Stimulated activated CD8-positive, alpha-beta memory T cell treated with anti-CD3 and anti-CD28 coated beads, Interleukin-4, amount 100 ng/mL, for 4 hours (primary cell): ENCODE measurements at places on chromosomes 12 and 14.
A peak's percentile ranks its signal among the peaks of the same experiment; 100 is the strongest.

GRCh38 chr12:19058235-19059021 is 71.1 kb upstream of the PLEKHA5 start:
- DNase-seq = no peak

DNA sequence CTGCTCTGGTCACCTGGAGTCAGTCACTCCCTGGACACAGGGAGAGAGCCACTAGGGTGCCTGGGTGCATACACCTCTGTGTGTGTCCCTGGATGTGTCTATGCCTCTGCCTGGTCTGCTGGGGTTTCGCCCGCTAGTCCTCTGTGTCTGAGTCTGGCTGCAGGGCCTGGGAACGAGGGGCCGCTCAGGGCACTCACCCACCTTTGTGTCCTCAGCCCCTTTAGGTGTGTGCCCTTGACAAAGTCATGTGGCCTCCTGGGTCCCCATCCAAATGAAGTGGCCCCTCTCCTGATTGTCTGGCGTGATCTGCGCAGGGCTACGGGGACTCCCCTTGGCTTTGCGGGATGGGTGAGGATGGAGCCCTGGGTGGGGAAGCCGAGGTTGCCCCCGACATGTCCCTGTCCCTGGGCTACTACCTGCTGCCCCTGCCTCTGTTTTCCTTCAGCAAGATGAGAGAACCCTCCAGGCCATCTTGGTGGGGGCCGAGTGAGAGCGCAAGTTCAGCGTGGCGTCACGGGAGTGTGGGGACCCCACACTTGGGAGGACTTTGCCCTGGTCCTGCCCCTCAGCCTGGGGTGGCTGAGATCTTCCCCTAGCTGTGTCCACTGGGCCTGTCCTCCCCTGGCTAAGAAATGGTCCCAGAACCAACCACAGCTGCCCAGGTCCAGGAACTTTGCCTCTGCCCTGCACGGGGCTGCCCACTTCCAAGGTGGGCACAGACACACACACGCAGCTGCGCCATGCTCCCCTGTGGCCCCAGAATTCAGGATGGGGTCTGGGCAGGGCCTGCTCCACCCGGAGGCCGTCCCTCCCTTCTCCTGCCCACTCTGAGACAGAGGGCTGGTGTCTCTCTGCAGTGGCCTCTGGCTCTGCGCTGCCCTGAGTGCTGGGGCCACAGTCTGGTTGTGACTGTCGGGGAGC is 2.7 kb upstream of the AHNAK2 start:
- no peak for DNase-seq

- DNase-seq = peak; percentile 10
Measured at GRCh38 chr14:66508846-66509621, 1.1 kb downstream of the GPHN start.

- DNase-seq = no peak
Measured at GRCh38 chr14:76217179-76217578, 65.5 kb downstream of the GPATCH2L start.

DNA sequence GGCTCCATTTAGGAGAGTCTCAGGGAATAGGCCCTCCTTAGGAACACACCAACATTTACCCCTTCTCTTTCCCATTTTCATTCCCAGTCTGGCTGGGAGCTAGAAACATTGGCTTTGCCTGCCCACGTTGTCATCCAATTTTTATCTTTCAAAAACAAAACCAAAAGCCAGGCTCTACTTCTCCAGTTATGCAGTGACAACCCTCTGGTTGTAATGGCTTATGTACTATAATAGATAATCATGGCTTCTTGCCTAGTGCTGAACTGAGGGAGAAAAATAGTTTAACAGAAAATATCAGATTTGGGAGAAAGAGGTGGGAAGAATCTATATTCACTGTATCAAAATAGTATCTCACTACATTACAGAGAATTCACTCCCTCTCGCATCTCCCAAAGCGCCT is 32.1 kb upstream of the IL22 start:
- no peak for DNase-seq

DNA sequence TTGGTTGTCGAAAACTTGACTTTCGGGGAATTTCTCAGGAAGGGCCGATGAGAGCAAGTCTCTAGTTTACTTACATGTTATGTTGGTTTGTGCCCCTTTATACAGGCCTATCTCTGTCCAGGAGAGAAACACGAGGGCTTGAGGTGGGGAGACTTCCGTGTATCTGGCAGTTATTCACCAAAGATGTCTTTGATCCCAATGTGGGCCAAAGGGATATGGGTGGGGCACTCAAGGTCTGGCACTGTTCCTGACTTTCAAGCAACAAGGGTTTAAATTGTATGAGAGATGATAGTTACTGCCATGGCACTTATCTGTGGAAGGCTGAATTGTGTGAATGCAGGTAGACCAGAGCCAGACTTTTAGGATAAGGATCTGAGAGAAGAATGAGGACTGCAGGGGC is 137.2 kb upstream of the DHRS4 start:
- no peak for DNase-seq

GRCh38 chr12:5913387-5913786 is 31.7 kb downstream of the ANO2 start:
- no peak for DNase-seq

GRCh38 chr14:89524990-89525667 is 108.1 kb upstream of the FOXN3 start:
- DNase-seq = no peak

DNA sequence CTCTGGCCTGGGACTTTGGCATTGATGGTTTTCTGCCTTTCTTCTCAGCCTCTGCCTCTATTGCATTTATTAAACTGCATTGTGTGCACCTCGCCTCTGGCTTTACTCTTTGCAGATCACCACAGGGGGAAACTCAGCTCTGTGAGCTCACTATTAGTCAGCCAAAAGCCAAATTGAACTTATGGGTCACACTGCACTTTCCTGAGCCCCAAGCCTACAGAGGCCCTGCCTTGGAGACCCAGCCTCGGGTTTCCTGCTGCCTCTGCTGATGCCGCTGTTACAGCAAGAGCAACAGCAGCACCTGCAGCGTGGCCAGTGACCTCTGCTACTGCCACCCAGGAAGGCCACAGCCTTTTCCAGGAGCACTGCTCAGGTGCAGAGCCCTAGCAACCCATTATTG is 122.5 kb downstream of the DAD1 start:
- DNase-seq = no peak

- DNase-seq = no peak
Measured at GRCh38 chr12:95518944-95519343, 32.3 kb downstream of the USP44 start.

- DNase-seq = no peak
Measured at GRCh38 chr12:99393763-99394162, 253.8 kb upstream of the GARIN6 start.

DNA sequence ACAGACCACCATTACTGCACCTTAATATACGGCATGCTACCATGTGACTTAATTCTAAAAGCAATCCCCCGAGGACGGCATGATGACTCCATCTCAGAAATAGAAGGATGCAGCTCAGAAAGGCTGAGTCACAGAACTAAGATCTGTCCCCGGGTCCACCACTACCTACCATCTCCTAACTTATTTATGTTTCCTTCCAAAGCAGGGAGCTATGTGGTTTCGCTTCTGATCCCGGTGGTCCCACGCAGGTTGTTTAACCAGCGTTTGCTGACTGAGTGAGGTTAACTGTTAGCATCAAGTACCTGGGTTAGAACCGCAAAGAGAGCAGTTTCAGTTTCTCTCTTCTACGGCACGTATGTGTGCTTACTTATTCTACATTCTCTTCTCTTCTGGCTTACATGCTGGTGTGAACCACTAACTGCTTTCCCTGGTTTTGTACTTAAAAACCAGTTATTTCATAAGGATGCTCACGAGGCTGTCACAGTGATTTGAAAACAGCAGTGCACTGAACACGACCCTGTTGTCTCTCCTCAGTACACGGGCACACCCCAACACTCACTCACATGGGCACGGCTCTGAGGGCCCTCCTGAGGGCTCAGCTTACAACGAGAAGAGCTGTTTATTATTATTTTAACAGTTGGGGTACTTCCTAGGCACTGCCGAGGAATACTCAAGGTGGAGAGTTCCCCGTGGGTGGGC is 66.7 kb downstream of the CCDC88C start:
- no peak for DNase-seq

DNA sequence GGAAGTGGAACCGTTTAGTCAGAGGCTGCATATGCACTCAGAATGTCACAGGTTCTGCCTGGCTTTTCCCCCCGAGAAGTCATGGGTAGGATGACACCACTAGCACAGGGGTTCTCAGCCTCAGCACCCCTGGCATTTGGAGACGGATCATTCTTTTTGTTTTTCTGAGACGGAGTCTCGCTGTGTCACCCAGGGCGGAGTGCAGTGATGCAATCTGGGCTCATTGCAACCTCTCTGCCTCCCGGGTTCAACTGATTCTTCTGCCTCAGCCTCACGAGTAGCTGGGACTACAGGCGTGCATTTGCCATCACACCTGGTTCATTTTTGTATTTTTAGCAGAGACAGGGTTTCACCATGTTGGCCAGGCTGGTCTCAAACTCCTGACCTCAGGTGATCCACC is 28.1 kb downstream of the BCL7A start:
- no peak for DNase-seq

- DNase-seq = no peak
Measured at GRCh38 chr12:110244829-110245228, 36.2 kb upstream of the ATP2A2 start.

DNA sequence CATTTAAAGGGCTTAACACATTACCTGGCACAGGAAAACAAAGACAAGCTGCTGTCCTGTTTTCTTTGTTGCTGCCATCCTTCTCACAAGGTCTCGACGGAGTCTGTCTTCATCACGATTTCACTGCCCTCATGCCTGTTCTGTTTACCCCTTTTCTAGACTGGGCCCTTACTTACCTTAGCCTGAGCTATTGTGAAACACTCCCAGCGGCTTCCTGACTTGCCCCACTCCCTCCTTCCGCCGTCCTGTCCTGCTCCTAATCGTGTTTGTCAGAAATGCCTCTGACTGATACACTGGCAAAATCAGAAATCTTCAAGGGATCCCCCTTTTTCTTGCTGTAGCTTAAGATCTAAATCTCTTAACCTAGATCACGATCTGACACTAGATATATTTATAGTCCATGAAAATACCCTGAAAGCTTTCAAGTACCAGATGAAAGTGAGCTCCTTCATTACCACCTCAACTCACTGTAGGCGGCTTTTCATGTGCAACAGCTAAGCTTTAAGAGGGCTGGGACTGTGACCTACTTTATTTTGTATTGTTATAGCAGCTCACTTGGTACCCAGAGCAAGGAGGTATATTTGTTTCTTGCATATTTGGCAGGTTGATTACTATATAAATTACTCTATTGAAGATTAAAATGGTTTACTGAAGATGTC is 32.1 kb downstream of the TECPR2 start:
- no peak for DNase-seq

GRCh38 chr12:98439981-98440581 is 75.3 kb upstream of the TMPO start:
- no peak for DNase-seq

DNA sequence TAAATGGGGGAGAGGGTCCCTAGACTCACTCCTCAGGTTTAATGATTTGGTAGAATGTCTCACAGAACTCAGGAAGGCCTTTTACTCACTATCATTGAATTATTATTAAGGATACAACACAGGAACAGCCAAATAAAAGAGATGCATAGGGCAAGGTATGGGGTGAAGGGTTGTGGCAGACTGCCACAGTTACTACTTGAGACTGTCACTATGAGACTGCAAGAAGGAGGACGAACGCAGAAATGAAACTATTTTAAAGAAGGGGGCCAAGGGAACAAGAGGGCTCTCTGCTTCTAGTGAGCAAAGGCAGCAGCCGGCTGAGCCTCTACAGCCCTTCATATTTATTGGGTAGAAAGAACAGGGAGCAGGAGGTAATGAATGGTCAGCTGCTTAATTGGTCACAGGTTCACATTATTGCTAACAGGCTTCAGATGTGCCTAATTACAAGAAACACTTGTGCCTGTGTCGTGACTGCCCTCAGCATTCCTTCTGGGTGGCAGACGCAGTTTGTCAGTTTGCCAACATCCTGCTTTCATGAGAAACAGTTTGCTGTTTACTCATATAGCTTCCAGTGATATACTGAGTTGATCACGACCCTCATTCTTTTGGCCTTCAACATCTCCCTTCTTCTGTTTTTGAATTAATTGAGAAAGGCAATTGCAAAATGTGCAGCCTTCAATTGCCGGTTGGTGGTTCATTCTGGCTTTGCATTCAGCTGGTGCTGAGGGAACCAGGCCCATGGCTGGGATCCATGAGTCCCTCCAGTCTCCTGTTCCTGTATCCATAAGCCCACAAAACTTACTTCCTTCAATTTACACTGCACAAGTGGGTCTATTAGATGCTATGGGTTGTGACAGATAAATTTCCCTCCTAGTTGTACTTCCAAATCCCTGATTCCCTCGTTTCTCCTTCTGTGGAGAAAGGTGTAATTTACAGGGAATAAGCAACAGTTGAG is 82.8 kb upstream of the PLEKHG7 start:
- no peak for DNase-seq

DNA sequence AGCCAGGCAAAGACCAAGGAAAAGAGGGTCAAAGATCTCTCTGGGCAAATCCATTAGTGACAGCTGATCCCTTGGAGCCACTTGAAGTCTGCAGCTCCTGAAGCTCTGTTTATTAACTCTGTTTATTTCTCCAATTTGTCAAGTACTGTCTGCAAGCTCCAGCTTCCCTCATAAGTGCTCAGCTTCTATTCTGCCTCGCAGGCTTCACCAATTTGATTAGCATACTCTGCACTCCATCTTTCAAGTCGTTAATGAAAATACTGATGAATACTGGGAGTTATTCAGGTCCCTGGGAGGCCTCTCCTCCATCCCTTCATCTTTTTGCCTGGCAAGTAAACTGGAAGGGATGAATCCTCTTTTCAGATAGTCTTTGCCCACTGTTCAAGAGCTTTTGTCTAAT is 54.3 kb downstream of the TTC9 start:
- no peak for DNase-seq

GRCh38 chr12:48815126-48816110 is 2.9 kb upstream of the CACNB3 start:
- DNase-seq = no peak

DNA sequence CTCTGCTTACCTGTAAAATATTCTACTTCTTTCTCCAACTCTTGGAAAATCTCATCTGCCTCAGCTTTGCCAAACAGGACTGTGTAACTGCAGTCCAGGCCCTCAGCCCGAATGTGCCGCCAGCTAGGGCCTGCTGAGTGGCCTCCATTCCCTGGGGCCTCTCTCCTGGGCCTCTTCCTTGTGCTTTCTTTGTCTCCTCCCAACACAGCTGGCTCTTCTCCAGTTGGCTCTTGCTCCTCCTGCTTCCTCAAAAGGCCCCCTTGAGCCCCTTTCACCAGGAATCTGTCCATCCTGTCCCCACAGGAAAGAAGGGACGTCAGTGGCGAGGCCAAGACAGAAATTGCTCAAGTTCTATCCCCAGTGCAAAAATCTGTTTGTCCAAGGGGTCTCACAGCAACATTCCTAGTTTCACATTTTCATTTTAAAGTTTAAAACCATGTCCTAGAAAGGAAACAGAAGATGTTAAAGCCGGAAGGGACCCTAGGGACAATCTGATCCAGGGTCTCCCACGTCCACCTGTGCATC is 713 bp downstream of the ALKBH2 start:
- no peak for DNase-seq
